NCI-H1092 (cell line): ENCODE measurements at places on chromosomes 6 and 20.

DNA sequence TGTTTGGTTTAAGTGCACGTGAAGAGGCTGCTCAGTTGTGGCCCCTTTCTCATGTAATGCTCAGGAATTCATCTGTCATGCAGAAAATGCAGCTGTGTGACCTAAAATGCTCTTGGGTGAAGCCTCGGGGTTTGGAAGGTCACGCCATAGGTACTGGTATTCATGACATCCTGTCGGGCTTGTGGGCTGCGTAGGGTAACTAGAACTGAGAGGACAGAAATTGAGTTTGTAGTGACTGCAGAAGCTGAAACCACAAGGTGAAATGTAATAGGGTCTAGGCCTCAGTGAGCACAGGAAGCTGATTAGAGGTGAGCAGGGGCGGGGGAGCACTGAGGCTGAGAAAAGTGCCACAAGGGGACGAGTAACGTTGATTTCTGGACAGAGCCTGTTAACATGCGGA, 128.8 kb downstream of the SOBP start:
- DNase-seq: no peak

DNA sequence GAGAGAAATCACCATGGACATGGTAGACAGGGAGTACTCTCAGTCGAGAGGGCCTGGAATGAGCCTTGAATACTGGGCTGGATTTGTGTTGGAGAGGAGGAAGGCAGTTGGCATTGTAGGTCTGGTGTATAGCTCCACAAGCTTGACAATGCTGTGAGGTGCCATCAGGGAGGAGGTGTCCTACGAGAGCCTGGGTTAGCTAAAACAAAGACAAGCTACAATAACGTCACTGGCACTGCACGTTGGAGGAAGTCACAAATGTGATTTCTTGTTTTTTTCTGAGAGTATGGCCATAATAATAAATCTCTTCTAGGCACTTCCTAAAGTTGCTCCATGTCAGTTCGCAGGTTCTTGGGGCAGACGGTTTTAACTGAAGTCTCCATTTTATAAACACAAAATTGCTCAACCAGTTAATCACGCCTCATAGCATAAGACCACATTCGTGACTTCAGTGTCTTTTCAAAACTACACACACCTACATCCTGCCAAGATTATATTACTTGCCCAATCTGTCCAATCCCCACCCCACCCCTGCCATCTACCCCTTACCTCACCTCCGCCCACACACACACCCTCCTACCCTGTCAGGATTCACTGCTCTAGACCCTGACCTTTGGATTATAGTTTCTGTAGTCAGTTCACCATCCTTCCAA, 4.4 kb upstream of the HLA-DMB start:
- no peak for DNase-seq

GRCh38 chr20:62969939-62970306, 17.4 kb downstream of the SLC17A9 start:
- DNase-seq: no peak

DNA sequence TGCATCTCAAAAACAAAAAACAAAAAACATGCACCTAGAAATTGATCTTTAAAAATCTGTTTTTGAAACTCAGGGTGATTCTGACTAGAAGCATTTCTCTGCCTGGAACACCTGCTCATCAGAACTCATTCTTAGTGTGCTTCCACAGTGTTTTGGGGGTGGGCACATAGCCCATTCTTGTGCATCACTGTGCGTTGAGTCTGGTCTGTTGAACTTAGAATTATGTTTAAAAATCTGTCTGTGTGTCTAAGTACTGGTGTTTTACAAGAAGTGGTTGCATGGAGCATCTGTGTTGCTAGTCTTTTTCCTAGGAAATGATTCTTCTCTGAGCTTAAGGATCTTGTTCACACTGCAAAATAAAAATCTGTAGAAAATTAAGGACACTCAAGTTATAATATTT, 264.5 kb downstream of the SOX4 start:
- no peak for DNase-seq

- DNase-seq: peak; percentile 17
Observed at GRCh38 chr6:152267967-152268845, 369.0 kb downstream of the SYNE1 start.
